ENCODE measurements at places on chromosomes 2 and 18.
A peak's percentile ranks its signal among the peaks of the same experiment; 100 is the strongest.

- DNase-seq = no peak
- no peaks in the 10 kb centered on the region for H3K4me1 ChIP-seq
- H3K27ac ChIP-seq = no peak overlapping the region
- H3K4me3 ChIP-seq = no peak overlapping the region
- H3K36me3 ChIP-seq = no peaks in the 10 kb centered on the region
- no peaks in the 10 kb centered on the region for H3K27me3 ChIP-seq
These were observed 357.3 kb downstream of the ZEB2 start for GRCh38 chr2:144162652-144163051.

- H3K27ac ChIP-seq = no peak overlapping the region
- H3K27me3 ChIP-seq = no peaks in the 10 kb centered on the region
- H3K4me1 ChIP-seq = no peaks in the 10 kb centered on the region
These were observed 7.7 kb downstream of the PPP1R7 start for GRCh38 chr2:241157841-241158545.

- H3K4me1 ChIP-seq = no peaks in the 10 kb centered on the region
- H3K36me3 ChIP-seq = peaks cover 46% of the 10 kb centered on the region
- no peak overlapping the region for H3K4me3 ChIP-seq
- DNase-seq = no peak
- H3K27me3 ChIP-seq = no peaks in the 10 kb centered on the region
These were observed 38.0 kb downstream of the PTRHD1 start for GRCh38 chr2:24754985-24755705.

DNA sequence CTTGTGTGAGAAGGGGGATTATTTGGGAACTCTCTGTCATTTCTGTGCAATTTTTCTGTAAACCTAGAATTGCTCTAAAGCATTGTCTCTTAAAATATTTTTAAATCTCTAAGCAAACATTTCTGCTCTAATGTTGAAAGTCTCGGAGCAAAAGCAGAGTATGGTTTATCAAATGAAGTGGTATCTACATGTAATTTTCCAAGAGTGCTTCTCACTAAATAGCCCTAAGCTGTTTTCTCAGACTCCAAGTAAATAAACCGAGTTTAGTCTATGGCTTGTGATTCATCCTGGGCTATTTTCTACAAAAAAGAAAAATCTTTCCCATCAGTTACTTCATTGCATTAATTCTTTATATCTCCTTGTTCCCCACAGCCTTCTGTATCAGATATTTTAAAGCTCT lies 90.8 kb downstream of the METTL4 start:
- no peak overlapping the region for H3K4me3 ChIP-seq
- H3K27ac ChIP-seq = no peak overlapping the region
- no peaks in the 10 kb centered on the region for H3K36me3 ChIP-seq
- no peaks in the 10 kb centered on the region for H3K4me1 ChIP-seq
- H3K27me3 ChIP-seq = no peaks in the 10 kb centered on the region

DNA sequence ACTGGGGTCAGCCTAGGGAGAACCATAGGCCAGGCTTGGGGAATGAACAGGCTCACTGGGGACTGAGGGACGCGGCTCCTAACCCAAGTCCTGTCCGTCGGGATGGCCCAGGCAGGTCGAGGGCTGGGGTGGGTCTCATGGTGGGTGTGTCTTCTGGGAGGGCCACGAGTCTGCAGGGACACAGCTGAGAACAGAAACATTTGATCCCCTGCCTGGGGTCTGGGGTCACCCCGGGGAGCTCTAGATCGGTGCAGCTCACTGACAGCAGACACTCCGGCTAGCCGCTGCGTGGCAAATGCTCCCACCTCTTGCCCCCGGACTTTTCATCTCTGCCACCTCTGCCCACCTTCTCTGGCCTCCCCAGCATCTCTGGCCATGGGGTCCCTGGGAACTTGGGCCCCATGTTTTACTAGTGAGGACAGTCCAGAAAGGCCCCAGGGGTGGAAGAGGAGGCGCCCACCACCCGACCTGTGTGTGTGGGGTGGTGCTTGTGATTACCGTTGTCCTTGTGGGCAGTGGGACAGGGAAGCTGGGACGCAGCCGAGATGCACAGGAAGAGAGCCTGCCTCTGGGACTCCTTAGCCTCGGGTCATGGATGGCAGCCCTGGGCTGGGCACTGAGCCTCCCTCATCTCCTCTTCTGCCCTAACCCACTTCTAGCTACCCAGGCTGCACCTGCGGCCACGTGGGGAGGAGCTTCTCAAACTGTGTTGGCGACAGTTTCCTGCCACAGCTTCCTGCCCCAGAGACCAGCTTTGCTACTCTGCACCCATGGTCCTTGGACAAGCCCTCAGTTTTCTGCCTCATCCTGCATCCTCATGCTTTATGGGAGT lies 4.9 kb downstream of the ZAP70 start:
- no peaks in the 10 kb centered on the region for H3K27me3 ChIP-seq
- H3K27ac ChIP-seq = no peak overlapping the region
- H3K4me3 ChIP-seq = no peak overlapping the region
- DNase-seq = no peak

GRCh38 chr18:52288403-52289004 lies 51.5 kb upstream of the DCC start:
- H3K4me1 ChIP-seq = peaks cover 6% of the 10 kb centered on the region
- no peak overlapping the region for H3K4me3 ChIP-seq
- no peaks in the 10 kb centered on the region for H3K36me3 ChIP-seq
- H3K27me3 ChIP-seq = no peaks in the 10 kb centered on the region
- peak; percentile 28 for DNase-seq
- no peak overlapping the region for H3K27ac ChIP-seq

GRCh38 chr2:173028141-173028540 lies 47.5 kb upstream of the MAP3K20 start:
- H3K4me1 ChIP-seq = peaks cover 3% of the 10 kb centered on the region
- peak overlapping the region; percentile 14 for H3K27ac ChIP-seq
- DNase-seq = no peak
- H3K36me3 ChIP-seq = no peaks in the 10 kb centered on the region
- no peaks in the 10 kb centered on the region for H3K27me3 ChIP-seq

- no peak overlapping the region for H3K27ac ChIP-seq
- no peaks in the 10 kb centered on the region for H3K36me3 ChIP-seq
- DNase-seq = no peak
- H3K27me3 ChIP-seq = no peaks in the 10 kb centered on the region
These were observed 7.9 kb upstream of the NABP1 start for GRCh38 chr2:191670076-191670475.

DNA sequence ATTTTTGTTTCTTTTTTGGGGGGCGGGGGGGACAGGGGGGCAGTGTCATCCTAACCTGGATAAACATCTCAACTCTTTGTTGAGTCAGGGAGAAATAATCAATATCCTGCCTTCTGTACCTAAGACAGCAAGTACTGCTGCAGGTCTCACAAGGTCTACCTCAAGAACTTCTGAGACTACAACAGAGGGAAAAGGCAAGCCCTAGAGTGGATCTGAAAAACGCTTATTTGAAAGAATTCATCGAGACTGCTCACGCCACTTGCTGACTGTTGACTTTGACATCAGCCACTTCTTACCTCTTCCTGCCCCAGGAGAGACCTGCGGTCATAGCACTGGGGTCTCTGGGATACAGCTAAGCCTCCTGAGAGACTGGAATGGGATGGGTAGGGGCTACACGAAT lies 8.4 kb downstream of the HDLBP start:
- H3K27me3 ChIP-seq = no peaks in the 10 kb centered on the region
- no peaks in the 10 kb centered on the region for H3K4me1 ChIP-seq
- H3K27ac ChIP-seq = no peak overlapping the region

DNA sequence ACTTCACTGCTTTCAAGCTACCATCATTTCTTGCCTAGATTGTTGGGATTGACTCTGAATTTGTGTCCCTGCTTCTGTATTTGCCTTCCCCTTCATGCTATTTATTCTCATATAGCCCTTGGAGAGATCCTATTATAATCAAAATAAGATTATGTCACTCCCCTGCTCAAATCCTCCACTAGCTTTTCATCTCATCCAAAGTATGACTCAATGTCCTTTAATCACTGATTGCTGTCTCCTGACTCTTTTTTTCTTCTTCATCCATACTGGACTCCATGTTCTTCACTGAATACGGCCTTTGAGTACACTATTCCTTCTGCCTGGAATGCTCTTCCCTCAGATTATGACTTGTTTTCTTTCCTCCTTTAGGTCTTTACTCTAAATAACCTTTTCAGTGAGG lies 5.0 kb downstream of the RBKS start:
- H3K4me3 ChIP-seq = no peak overlapping the region
- H3K27ac ChIP-seq = peak overlapping the region; percentile 54
- H3K4me1 ChIP-seq = peaks cover 20% of the 10 kb centered on the region
- DNase-seq = no peak
- no peaks in the 10 kb centered on the region for H3K27me3 ChIP-seq

DNA sequence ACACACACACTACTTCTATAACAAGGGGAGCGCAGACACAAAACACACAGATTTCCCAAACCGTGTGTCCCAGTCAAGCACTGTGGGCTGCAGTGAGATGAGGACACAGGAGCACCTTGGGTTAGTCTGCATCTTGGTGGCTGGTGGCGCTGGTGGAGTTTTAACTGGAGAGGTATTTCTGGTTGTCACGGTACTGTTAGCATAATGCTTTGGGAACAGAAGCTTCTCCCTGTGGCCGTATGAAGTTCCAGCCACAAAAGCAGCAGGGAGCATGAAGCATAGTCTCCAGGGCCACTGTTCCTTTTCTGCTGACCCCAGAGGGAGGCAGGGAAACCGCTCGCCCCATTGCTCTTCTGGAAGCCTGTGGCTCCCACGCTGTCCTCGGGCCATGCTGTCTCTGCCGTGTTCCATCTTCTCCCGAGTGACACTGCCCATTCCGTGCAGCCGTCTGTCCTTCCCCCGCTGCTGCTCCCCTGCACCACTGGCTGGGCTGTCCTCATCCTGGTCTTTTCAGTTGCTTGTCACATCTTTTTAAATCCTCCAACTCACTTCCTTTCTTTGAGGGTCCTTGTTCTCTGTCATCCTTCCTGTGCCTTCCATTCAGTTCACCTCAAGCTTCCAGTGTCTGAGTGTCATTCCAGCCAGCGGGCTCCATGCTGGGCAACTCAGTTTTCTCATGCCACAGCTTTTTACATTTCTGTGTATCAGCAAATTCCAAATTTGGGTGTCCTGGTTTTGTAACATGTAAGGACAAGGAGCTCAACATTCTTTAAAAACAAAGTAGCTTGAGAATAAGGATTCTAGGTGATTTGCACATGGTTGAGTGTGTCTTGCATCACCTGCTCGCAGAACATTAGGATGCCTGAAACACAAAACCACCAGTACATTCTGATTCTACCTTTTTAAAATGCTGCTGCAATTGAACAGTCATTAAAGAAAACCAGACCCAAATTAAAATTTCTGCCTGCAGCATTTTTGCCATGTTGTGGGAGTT lies 125.0 kb downstream of the MTCL1 start:
- H3K27me3 ChIP-seq = no peaks in the 10 kb centered on the region
- DNase-seq = no peak
- H3K27ac ChIP-seq = no peak overlapping the region
- H3K4me1 ChIP-seq = peaks cover 5% of the 10 kb centered on the region

GRCh38 chr2:50529600-50530218 lies 502.2 kb downstream of the NRXN1 start:
- no peak overlapping the region for H3K4me3 ChIP-seq
- H3K27me3 ChIP-seq = no peaks in the 10 kb centered on the region
- DNase-seq = peak; percentile 19
- H3K4me1 ChIP-seq = peaks cover 3% of the 10 kb centered on the region
- no peak overlapping the region for H3K27ac ChIP-seq

DNA sequence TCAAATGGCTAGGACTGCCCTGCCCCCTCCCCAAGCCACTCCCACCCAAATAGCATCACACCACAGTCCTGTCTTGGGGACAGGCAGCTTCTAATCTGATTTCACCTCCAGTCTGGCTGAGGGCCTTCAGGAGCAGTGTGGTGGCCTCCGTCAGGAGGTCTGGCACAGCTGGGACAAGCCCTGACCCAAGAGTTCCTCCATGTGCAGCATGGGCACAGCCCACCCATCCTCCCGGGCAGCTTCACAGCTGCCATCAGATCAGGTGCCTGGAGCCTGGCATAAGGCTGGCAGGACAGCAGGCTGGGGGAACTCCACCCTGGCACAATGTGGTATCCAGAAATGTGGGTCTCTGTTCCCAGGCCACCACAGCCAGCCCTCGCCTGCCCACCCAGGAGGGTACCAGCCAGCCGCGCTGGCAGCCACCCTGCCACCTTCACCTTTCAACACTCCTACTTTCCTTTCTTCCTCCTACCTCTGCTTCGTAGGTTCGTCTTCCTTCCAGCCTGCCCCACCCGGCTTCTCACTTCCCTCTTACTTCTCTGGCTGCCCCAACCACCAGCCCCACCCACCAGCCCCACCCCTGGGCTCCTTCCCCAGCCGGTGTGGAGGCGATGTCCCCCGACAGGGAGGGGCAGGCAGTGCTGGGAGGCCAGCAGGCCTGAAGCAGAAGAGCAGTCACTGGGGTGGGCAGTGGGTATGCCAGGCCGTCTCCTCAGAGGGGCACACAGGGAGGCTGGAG lies at the start of gene CAPG:
Gene CAPG, minus strand, starts transcription at position 522 of the 739 bp plus-strand sequence. CDS start 8,221 bp downstream, outside the sequence.
- H3K36me3 ChIP-seq = no peaks in the 10 kb centered on the region
- no peak within 1 kb of the TSS for H3K4me3 ChIP-seq
- no peak within 1 kb of the TSS for H3K27ac ChIP-seq
- DNase-seq = no peak

GRCh38 chr18:10247021-10247741 lies 207.3 kb upstream of the APCDD1 start:
- no peaks in the 10 kb centered on the region for H3K36me3 ChIP-seq
- H3K27ac ChIP-seq = no peak overlapping the region
- DNase-seq = peak; percentile 65
- H3K4me1 ChIP-seq = no peaks in the 10 kb centered on the region

DNA sequence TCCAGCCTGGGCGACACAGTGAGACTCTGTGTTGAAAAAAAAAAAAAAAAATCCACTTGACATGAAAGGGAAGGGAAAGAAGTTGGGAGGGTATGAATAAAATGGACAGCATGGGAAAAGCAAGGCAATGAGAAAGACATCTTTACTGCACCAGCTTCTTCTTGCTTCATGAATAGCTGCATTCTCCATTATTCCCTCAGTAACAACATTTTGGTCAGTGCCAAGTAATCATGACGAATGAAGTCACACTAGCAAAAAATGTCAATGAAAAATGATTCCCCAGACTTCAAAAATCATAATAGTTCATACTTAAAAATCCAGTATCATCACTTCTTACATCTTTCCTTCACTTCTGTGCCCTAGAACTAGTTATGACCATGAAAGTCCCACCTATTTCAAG lies 30.4 kb downstream of the ADAM17 start:
- DNase-seq = no peak
- no peak overlapping the region for H3K27ac ChIP-seq
- no peak overlapping the region for H3K4me3 ChIP-seq
- H3K4me1 ChIP-seq = no peaks in the 10 kb centered on the region

GRCh38 chr2:199409759-199410529 lies 47.8 kb downstream of the SATB2 start:
- H3K4me3 ChIP-seq = no peak overlapping the region
- no peaks in the 10 kb centered on the region for H3K36me3 ChIP-seq
- no peaks in the 10 kb centered on the region for H3K4me1 ChIP-seq

- no peak overlapping the region for H3K4me3 ChIP-seq
- H3K27me3 ChIP-seq = no peaks in the 10 kb centered on the region
- peaks cover 28% of the 10 kb centered on the region for H3K4me1 ChIP-seq
- DNase-seq = no peak
These were observed 143.3 kb downstream of the PXDN start for GRCh38 chr2:1601067-1601412.

Measured in SK-N-SH (cell line).